ENCODE measurements at places on chromosomes 3 and 15.

GRCh38 chr3:35322070-35322469, 317.3 kb upstream of the ARPP21 start:
- no peak for DNase-seq

DNA sequence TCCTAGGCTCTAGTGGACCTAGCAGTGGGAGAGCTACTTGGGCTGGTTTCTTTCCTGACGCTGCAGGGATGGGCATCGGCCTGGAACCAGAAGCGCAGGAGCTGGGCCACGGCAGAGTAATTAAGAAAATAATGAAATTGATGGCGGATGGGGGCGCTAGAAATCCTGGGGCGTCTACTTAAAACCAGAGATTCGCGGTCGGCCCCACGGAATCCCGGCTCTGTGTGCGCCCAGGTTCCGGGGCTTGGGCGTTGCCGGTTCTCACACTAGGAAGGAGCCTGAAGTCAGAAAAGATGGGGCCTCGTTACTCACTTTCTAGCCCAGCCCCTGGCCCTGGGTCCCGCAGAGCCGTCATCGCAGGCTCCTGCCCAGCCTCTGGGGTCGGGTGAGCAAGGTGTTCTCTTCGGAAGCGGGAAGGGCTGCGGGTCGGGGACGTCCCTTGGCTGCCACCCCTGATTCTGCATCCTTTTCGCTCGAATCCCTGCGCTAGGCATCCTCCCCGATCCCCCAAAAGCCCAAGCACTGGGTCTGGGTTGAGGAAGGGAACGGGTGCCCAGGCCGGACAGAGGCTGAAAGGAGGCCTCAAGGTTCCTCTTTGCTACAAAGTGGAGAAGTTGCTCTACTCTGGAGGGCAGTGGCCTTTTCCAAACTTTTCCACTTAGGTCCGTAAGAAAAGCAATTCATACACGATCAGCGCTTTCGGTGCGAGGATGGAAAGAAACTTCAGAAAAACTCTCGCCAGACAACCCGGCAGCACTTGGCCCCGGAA, 6.1 kb downstream of the SOX14 start:
- DNase-seq: no peak

GRCh38 chr3:106326941-106327695, 458.3 kb upstream of the CBLB start:
- DNase-seq: no peak

GRCh38 chr15:71532994-71533393, 277.4 kb upstream of the NR2E3 start:
- DNase-seq: no peak

- DNase-seq: no peak
These were observed 134.5 kb upstream of the AADACL2 start for GRCh38 chr3:151599103-151599672.

- no peak for DNase-seq
These were observed 979.6 kb upstream of the NR2F2 start for GRCh38 chr15:95350908-95351307.

- DNase-seq: no peak
These were observed 26.3 kb downstream of the GABRR3 start for GRCh38 chr3:98008855-98009254.

Measured in fibroblast of skin of left biceps (primary cell).